T-helper 17 cell (primary cell): ENCODE measurements at places on chromosomes 3 and 15.

- no peak for DNase-seq
These were observed 10.4 kb downstream of the THBS1 start for GRCh38 chr15:39591141-39591895.

- no peak for DNase-seq
These were observed 590 bp downstream of the POLR2H start for GRCh38 chr3:184361932-184362667.

GRCh38 chr3:13780432-13781176, 99.3 kb downstream of the WNT7A start:
- no peak for DNase-seq

GRCh38 chr3:153591561-153592245, 429.7 kb downstream of the RAP2B start:
- no peak for DNase-seq

GRCh38 chr15:74988007-74988800, 7.2 kb upstream of the SCAMP5 start:
- DNase-seq = no peak

DNA sequence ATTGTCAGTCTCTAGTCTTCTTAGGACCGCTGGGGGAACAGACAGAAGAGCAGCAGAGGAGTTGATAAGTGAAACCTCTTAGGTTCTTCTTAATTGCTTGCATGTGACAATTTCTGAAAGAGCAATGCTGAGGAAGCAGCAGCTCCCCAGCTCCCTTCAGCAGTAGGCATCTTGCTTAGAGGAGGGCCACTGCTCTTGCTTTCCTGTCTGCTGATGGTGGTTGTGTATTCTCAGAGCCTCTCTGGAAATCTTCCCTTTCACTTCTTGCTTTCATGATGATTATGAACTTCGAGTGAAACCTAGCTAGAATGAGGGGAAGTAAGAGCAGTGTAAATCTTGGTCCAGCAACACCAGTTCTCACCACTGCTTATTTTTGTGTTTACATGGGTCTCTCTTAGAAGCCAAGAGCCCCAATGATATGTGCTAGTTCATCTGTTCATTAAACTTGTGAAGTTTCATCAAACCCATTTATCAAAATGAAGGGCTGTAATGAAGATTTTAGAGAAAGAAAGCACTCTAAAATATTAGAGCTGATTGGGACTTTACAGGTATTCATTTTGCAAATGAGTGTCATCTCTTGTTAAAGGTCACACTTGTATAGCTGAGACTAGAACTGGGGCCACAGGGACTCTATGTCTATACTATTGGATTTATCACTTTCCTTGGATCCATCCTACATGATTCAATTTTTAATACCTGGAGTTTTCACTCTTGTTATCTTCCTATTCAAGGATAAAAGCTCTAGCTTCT, 246.7 kb downstream of the LPP start:
- no peak for DNase-seq

GRCh38 chr15:71054286-71054952, 60.9 kb upstream of the THSD4 start:
- no peak for DNase-seq

DNA sequence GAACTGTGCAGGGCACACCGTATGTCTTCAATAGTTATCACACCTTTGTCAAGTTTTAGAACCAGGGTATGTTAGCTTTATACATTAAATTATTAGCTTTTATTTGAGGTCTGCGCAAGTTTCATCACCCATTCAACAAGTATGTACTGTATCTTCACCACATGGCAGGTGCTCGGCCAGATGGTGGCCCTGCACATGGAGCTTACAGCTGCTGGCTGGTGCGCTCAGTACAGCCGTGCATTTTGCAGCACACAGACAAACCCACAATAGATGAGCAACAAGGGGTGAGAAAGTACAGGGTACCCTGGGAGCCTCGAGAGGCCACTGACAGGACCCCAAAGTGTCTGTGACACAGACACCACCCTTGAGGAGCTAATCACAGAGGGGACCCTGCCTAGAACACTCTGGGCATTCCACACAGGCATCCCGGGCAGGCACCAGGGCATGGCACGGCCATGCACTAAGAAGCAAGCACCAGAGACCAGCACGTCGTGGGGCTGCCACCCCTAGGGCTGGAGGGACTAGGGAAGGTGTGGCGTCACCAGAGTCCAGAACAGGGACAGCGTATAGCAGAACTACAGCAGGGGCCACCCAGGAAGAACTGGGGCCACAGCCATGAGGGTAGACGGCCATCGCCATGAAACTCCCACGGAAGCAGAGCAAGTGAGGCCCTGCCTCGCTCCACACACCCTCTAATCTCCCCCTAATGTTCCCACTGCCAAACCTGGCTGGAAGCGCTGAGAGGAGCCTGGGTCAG, 27.4 kb downstream of the ZXDC start:
- no peak for DNase-seq

GRCh38 chr3:177286034-177286433, 88.8 kb upstream of the TBL1XR1 start:
- no peak for DNase-seq

- DNase-seq = no peak
These were observed 121.5 kb upstream of the COL8A1 start for GRCh38 chr3:99516936-99517335.

DNA sequence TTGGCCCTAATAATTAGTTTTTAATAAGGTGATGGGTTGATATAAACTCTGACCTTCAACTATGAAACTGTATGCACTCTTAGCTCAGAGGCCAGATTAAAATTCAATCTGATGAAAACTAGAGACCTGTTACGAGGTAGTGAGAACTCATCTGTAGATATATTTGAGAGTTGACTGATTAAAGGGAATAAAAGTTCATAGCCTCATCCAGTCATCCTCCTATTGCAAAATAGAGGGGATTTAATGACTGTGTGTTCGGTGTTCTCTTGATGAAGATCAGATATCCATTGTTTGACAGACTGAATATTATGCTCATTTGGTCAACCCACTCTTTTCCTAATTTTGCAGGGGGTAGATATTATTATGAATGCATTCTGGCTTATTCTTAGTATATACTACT, 23.3 kb upstream of the PLCL2 start:
- no peak for DNase-seq

GRCh38 chr15:31455499-31455898, 128.9 kb downstream of the KLF13 start:
- no peak for DNase-seq

GRCh38 chr3:79368403-79368802, 399.4 kb downstream of the ROBO1 start:
- no peak for DNase-seq

DNA sequence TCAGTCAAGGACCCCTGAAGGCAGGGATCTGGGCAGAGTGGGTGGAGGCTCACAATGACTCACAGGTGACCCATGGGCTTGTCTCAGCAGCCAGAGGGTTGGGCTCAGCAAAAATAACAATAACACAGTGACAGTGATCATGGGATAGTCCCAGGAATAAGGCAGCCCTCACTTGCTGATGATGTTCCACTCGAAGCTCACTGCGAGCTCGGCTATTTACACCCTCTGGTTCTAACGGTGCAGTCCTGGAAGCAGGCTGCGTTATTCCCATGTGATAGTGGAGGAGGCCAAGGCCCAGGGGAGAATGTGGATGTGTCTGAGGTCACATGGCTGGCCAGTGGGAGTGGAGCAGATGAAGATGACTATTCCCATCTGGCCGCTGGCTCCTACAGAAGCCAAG, 16.2 kb downstream of the CCDC33 start:
- DNase-seq = no peak

DNA sequence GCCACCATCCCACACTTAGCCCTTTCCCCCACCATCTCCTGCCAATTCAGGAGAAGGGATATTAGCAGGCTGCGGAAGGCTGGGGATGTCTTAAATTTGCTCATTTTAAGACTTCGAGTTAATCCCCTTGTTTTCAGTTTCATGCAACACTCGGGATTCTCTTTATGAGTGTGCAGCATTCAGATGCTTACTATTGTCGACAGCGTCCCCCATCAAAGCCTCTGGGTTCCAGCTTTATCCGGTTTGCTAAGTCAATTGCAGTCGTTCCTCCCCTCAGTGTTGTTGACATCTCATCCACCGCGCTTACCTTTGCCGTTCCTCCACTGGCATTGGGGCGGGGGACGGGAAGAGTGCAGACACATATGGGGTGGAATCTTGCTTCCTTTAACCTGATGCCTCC, 220.2 kb downstream of the VPS13C start:
- no peak for DNase-seq

- no peak for DNase-seq
These were observed 260.3 kb upstream of the MRPL3 start for GRCh38 chr3:131762981-131763564.

DNA sequence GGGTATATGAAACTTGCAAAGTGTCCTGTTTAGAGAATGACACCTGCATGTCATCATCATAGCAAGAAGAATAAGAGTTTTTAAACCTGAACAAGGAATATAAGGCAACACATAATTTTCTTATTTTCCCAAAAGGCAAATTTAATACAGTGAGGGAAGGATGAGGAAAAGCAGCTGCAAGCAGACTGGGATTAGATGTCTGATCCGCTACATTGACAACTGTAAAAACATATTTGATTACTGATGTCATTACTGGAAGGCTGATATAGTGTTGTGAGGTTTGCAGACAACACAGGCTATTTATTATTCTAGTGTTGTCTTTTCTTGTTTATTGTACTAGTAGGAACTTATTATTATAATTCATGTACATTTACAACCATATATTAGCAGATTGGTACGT, 528.7 kb downstream of the ZIC1 start:
- DNase-seq = no peak

- no peak for DNase-seq
These were observed 401.9 kb upstream of the ROBO2 start for GRCh38 chr3:76638006-76638405.

DNA sequence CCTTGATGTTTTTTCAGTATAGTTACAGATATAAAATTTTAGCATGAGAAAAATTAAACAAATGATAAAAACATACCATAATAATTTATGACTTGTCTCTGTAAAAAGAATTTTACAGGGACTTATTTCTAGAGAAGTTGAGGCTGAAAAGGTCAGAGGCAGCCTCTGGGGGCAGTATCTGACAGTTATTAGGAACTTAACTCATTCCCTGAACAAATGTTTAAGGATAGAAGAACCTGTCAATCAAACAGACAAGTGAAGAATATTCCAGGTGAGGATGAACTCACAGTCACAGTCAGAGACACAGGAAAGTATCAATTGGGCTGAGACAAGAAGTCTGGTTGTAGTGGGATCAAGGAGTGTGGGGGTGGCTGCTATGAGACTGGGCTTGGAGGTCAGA, 7.3 kb downstream of the MYLK start:
- no peak for DNase-seq

- DNase-seq = no peak
These were observed 261.8 kb upstream of the CBLB start for GRCh38 chr3:106130384-106131198.

DNA sequence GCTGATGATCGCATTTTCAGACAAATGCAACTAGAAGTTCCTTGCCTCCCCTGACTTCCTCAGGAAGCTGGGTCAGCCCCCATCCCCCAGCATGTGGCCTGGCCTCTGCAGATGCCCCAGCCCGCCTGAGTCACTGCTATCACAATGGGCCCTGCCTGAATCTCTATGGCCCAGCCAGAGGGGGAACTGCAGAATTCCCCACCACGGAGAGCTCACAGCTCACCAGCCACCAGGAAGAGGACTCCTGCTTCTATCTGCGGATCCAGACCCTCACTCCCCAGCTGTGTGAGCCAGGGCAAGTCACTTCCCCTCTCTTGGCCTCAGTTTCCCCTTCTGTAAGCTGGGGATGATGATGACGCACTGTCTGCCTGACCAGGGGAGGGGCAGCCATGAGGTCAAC, 6.9 kb downstream of the PLXND1 start:
- DNase-seq = no peak

- no peak for DNase-seq
These were observed 586.9 kb upstream of the SGO1 start for GRCh38 chr3:20772869-20773268.

DNA sequence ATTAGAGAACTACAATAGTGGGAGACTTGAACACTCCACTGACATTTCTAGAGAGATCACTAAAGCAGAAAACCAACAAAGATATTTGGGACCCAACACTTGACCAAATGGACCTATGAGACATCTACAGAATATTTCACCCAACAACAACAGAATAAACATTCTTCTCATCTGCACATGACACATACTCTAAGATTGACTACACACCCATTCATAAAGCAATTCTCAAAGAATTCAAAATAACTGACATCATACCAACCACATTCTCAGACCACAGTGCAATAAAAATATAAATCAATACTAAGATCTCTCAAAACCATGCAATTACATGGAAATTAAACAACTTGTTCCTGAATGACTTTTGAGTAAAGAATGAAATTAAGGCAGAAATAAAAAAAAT, 473.7 kb downstream of the LPP start:
- no peak for DNase-seq

GRCh38 chr3:155675094-155675493, 69.8 kb downstream of the PLCH1 start:
- no peak for DNase-seq

- DNase-seq = no peak
These were observed 30.5 kb downstream of the CD86 start for GRCh38 chr3:122085673-122086072.

DNA sequence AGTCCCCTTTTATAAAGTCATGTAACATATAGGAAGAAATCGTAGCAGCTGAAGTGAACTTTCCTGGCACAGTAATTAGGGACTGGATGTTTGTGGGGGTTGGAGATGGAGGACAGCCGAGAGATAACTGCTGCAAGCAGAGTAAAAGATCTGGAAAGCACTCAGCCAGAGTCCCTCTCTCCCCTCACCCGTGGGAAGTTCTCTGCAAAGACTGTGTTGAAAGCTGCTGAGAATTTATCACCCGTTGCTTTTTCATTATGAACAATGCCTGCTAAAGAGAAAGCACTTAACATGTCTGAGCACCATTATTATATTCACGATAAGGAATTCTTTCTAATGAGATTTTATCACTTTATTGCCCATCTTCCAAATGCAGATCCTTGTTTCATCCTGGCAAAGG, 248.8 kb downstream of the SHOX2 start:
- no peak for DNase-seq

DNA sequence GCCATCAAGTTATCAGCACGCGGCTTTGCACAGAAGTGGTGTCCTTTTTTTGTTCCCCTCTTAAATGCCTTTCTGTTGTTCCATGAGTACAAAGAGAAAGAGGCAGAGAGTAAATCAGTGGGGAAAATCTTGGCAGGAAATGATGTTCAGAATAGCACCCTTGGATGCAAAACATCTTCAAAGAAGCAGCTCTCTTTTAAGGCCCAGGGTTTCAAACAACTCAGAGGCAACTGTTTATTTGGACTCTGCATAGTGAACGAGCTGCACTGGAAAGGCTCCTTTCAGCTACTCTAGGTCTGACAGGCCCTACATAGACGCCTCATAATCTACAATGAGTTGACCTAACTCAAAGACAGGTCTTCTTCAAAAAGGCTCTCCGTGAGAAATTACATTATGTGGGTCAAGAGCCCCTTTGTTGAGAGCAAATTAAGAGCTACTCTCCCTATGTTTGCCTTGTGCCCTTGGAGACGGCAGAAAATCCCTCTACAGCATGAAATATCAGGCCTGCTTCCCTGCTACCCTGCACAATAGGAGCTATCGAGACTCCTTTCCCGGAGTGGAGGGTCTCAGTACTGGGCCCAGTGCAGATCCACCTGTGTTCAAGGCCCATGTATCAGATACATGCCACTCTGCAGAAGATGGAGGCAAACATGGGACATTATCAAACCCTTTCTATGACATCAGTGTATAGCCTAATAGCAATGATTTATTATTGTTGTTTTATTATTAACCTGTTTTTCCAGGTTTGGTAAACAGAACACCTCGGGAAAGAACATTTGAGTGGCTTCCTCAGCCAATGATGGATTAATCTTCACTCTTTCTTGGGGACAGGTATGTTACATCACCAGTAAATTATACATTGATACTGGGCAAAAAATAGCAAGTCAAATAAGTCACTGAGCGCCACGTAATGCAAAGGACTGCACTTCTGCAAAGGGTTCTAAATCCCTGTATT, 53.1 kb downstream of the HEG1 start:
- DNase-seq = no peak
